ENCODE measurements at places on chromosomes 1 and 21. TPM values are rescaled to one million over a fixed set of nuclear protein-coding genes. Genes with fewer than 3 reads are reported as not detected.

- no peak overlapping the region for H3K4me3 ChIP-seq
- DNase-seq, result no peak
- peak overlapping the region; percentile 82 for H3K27ac ChIP-seq
- H3K4me1 ChIP-seq, result peaks cover 13% of the 10 kb centered on the region
- no peaks in the 10 kb centered on the region for H3K36me3 ChIP-seq
These were observed 129.1 kb upstream of the HOOK1 start for GRCh38 chr1:59685666-59686065.

- H3K27me3 ChIP-seq, result peaks cover 15% of the 10 kb centered on the region
- H3K4me3 ChIP-seq, result no peak overlapping the region
- peak overlapping the region; percentile 96 for H3K27ac ChIP-seq
- no peaks in the 10 kb centered on the region for H3K36me3 ChIP-seq
- no peak for DNase-seq
These were observed 3.2 kb downstream of the CGN start for GRCh38 chr1:151514366-151514765.

GRCh38 chr1:108880850-108881249 is 4.1 kb downstream of the GPSM2 start:
- no peak overlapping the region for H3K27ac ChIP-seq
- no peak for DNase-seq
- H3K4me1 ChIP-seq, result peaks cover 18% of the 10 kb centered on the region
- no peaks in the 10 kb centered on the region for H3K27me3 ChIP-seq
- H3K4me3 ChIP-seq, result no peak overlapping the region

- no peaks in the 10 kb centered on the region for H3K36me3 ChIP-seq
- no peaks in the 10 kb centered on the region for H3K27me3 ChIP-seq
- H3K4me1 ChIP-seq, result no peaks in the 10 kb centered on the region
- H3K4me3 ChIP-seq, result no peak overlapping the region
These were observed 40.6 kb downstream of the NTNG1 start for GRCh38 chr1:107181253-107181969.

CSMD2 gene
- total RNA-seq, result 3.5 TPM

- peak; percentile 24 for DNase-seq
- H3K27ac ChIP-seq, result no peak overlapping the region
- H3K27me3 ChIP-seq, result peaks cover 5% of the 10 kb centered on the region
- no peak overlapping the region for H3K4me3 ChIP-seq
- no peaks in the 10 kb centered on the region for H3K36me3 ChIP-seq
- no peaks in the 10 kb centered on the region for H3K4me1 ChIP-seq
These were observed 7.4 kb upstream of the ARF1 start for GRCh38 chr1:228074954-228075730.

GRCh38 chr1:99986656-99987225 is 16.9 kb downstream of the SLC35A3 start:
- H3K4me3 ChIP-seq, result no peak overlapping the region
- peaks cover 17% of the 10 kb centered on the region for H3K36me3 ChIP-seq
- H3K27me3 ChIP-seq, result no peaks in the 10 kb centered on the region
- peak overlapping the region; percentile 71 for H3K27ac ChIP-seq

C1orf216 gene
- 4.3 TPM for total RNA-seq

- no peaks in the 10 kb centered on the region for H3K36me3 ChIP-seq
- H3K27ac ChIP-seq, result no peak overlapping the region
- no peak for DNase-seq
- H3K27me3 ChIP-seq, result no peaks in the 10 kb centered on the region
- H3K4me3 ChIP-seq, result no peak overlapping the region
These were observed 47.5 kb upstream of the ITPKB start for GRCh38 chr1:226786550-226786949.

TRIM67 gene
- total RNA-seq, result not detected

- no peak for DNase-seq
- no peak overlapping the region for H3K4me3 ChIP-seq
- no peak overlapping the region for H3K27ac ChIP-seq
- no peaks in the 10 kb centered on the region for H3K4me1 ChIP-seq
These were observed 351.9 kb downstream of the S1PR1 start for GRCh38 chr1:101588677-101589076.

DNA sequence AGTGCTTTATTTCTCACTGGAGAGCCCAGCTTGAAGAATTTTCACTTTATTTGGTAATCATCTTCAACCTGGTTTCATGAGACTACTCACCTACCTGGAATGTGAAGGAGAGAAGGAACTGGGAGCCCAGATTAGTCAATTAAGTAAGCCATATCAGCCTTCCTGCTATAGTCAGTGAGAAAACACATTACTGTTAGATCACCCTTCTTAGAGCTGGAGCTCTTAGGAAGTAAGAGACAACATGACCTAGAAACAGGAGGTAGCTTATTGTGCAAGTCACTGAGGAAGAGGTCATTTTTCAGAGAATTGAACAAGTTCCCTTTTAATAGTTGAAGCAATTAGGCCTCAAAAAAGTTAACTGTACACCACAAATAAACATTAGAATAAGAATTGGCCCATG is 49.2 kb upstream of the TEKT2 start:
- DNase-seq, result no peak
- H3K36me3 ChIP-seq, result peaks cover 87% of the 10 kb centered on the region

CLCA1 gene
- not detected for total RNA-seq

- H3K4me1 ChIP-seq, result no peaks in the 10 kb centered on the region
- no peak overlapping the region for H3K4me3 ChIP-seq
- no peak overlapping the region for H3K27ac ChIP-seq
- no peaks in the 10 kb centered on the region for H3K36me3 ChIP-seq
- no peak for DNase-seq
- H3K27me3 ChIP-seq, result no peaks in the 10 kb centered on the region
These were observed 109.7 kb upstream of the ACTRT2 start for GRCh38 chr1:2911421-2912178.

MYOM3 gene
- total RNA-seq, result 1.8 TPM

CD5L gene
- total RNA-seq, result not detected
